ENCODE measurements at places on chromosomes 16 and 17. TPM values are rescaled to one million over a fixed set of nuclear protein-coding genes. Genes with fewer than 3 reads are reported as not detected.

- DNase-seq, result no peak
Observed at GRCh38 chr16:14097182-14097959, 26.3 kb downstream of the MRTFB start.

DNA sequence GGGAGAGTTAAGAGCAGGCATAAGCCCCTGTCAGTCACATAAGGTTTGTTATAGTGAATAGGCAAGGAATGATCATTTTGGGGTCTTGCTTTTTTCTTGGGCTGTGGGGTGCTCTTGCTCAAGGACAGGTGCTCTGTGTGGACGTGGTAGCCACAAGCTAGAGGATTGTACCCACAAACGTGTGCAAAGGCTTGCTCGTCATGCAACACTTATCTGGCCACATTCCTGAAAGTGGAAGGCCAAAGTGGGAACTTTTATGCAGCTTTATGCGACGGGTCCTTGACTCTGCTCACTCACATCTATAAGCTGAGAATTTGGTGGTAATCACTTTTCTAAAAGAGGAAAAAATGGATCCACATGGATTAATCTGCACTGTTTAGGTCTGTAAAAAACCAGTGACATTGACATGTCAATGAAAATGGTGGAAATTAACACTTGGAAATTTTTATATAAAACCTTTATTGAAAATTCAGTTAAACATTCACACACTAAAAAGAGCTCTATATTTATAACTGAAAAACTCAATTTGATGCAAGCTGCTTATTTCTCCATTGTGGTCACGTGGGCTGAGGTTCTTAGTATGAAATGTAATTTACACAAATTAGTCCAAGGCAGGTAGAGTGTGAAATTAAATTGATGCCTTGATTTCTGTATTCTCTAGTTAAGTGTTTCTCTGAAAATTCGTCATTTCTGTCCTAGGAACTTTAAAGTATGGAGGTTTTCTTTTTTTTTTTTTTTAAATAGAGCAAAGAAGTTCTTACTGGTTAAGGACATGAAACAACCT is 162.3 kb downstream of the MSI2 start:
- no peak for DNase-seq

GRCh38 chr17:62017496-62017895 is 47.6 kb downstream of the MED13 start:
- peak; percentile 39 for DNase-seq

The C16orf92 gene
- polyA plus RNA-seq, result not detected

The TBC1D3H gene
- not detected for polyA plus RNA-seq

The CSH1 gene
- polyA plus RNA-seq, result not detected
